Esophagus muscularis mucosa (tissue), 4 donors: ENCODE measurements at places on chromosomes 5 and 9. TPM values are rescaled to one million over a fixed set of nuclear protein-coding genes. Genes with fewer than 3 reads are reported as not detected.

GRCh38 chr9:125160750-125161149, 17.4 kb upstream of the SCAI start:
- no peak for DNase-seq

- no peak for DNase-seq
These were observed 208.8 kb downstream of the DAB2IP start for GRCh38 chr9:121860213-121860612.

The RFX3 gene
- total RNA-seq: 5.0 TPM

The ERAP2 gene
- 7.1 TPM for total RNA-seq

The ANKRD31 gene
- total RNA-seq: under 0.01 TPM
